ENCODE measurements at places on chromosomes 12 and 14.
A peak's percentile ranks its signal among the peaks of the same experiment; 100 is the strongest.

GRCh38 chr14:68696721-68697495, 96.0 kb downstream of the ZFP36L1 start:
- no peak for DNase-seq

- no peak for DNase-seq
These were observed 6.8 kb upstream of the BEGAIN start for GRCh38 chr14:100593751-100594624.

- peak; percentile 87 for DNase-seq
These were observed 1.2 kb upstream of the TNFAIP2 start for GRCh38 chr14:103121846-103122584.

- no peak for DNase-seq
These were observed 109.6 kb downstream of the BCAT1 start for GRCh38 chr12:24839268-24839791.

DNA sequence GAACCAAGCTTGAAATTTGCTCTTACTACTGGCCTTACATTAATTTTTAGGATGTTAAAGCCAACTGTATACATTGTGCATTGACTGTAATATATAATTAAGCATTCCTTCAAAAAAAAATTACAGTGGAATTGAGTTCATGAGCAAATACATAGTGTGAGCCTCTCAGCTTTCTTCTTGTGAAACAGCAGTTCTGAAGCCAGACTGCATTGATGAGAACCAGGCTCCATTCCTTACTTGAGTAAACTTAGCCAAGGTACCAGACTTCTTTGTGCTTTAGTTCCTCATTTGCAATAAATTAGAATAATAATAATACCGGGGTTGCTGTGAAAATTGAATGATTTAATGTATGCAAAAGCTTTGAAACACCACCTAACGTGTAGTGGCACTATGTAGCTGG, 169.5 kb downstream of the ANO4 start:
- DNase-seq = no peak
